DMS 273 treated with DMSO at 0.1 percent for 48 hours (cell line): ENCODE measurements at places on chromosomes 12 and 14.

DNA sequence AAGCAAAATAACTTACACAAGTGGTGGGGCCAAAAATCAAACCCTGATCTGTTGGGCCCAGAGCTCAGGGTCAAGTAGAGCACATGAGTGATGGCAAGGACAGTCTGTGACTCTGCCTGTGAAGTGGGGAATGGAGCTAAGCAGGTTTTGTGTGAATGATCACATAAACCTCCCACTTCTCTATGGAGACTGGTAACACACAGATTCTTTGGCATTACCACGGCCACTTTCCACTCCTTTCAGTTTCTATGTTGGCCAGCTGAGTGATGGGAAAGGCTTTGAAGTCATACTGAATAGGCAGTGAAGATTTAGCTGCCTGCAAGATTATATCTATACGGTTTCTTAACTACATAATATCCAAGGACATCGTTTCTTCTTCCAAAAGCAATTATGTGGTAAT lies 97.9 kb downstream of the ARMH4 start:
- no peak for DNase-seq

DNA sequence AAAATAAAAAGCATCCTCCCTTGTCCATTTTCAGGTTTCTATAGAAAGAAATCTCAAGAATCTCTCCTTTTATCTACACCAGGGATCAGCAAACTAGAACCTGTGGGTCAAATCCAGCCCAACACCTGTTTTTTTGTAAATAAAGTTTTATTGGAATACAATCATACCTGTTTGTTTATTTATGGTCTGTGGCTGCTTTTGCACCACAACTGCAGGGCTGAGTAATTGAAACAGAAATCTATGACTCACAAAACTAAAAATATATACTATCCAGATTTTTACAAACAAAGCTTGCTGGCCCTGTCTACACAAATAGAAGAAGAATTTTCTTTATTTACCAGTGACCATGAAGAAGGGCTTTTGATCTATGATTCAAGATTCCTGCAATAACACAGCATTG lies 95.1 kb upstream of the COCH start:
- no peak for DNase-seq

GRCh38 chr12:114744691-114745090 lies 60.7 kb upstream of the TBX3 start:
- no peak for DNase-seq

DNA sequence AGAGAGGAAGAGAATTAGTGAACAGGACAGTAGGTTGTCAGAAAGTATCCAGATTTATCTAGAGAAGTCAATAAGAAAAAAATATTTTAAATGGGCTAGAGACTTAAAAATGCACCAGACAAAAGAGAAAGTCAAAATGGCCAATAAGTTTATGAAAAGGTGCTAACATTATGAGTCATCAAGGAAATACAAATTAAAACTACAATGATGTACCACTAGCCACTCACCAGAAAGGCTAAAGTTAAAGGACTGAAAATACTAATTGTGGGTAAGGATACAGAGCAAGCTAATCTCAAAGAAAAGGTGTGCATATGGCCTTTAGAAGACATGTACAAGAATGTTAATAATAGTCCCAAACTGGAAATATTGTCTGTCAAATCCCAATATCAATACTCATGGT lies 37.7 kb downstream of the C12orf50 start:
- DNase-seq = no peak

DNA sequence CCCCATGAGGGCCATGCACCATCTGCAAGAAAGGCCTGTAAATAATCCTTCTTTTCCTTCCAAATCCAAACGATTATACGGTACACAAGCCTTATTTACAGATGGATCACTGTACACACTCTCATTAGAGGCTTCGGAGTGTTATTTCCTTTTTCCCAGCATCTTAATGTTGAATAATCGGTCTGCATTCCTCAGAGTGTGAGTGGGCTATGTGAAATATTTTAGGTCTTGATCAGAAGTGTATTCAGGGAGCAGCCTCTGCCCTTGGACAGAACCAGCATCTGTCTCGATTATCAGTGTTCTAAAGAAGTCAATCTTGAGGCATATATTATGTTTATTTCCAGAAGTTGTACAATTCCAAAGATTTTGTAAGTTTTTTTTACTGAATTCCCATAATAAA lies 340.6 kb downstream of the SEC23A start:
- no peak for DNase-seq

DNA sequence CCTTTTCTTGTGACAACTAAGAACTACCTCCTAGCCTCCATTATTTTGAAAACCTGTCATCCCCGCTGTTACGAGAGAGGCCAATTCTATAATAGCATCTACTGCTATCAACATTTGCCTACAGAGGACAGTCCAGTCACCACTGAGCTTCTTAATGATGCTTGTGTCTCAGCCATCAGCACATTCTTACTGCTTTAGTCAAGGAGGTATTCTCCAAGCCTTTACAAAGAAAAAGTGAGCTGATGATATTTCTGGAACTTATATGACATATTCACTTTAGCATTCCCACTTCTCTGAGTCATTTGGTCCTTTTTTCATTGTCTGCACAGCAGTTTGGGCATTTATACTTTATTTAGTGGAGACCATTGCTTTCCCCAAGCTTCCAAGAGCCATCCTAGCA lies 497.7 kb upstream of the RPL10L start:
- DNase-seq = no peak

DNA sequence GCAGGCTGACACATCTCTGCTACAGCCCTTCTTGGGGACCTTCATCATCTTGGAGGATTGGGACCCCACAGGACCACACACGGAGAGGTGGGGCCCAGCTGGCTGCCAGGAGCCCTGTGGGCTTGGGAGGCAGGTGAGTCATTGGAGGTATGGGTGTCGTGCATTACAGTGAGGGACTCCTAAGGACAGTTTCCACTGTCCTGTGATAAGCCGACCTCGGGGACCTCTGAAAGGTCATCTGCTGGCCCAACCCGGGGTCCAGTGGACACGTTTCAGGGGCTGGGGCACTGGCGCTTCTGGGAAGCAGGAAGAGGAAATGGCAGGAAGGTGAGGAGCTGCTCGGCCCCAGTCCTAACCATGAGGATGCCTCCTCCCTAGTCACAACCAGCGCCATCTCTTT lies 238.0 kb downstream of the BCL11B start:
- no peak for DNase-seq

GRCh38 chr12:80041692-80042091 lies 57.6 kb upstream of the OTOGL start:
- no peak for DNase-seq

DNA sequence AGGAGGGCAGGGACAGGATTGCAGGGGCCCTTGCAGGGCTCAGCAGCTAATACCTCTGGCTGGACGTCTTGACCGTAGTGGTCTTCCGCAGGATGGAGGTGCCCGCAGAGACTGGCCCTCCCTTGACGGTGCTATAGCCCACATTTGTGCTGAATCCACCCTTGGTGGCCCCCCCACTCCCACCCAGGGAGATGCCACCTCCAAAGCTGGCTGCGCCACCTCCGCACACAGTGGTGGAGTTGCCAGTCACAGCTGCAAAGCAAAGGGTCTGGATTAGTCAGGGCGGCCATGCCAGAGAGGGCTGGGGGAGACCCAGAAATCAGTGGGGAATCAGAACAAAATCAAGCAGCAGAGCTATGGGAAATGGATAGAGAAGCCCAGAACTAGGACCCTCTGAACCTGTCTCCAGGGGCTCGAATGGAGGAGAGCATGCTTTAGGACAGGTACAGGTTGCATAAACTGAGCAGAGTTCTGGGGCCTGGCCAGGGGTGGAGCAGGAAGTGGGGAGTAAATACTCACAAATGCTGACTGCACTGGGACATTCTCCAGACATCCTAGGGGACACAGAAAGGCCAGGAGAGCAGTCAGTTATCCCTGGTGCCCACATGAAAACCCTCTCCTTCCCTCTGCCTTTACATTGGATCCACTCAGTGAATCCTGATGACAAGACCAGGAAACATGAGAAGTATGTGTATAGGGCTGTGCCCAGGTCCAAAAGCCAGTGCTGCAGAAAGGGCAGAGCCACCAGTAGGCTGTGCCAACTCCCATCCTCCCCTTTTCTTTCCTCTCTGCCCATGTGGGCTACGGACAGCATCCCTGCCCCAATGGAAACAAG lies 8.1 kb upstream of the KRT4 start:
- no peak for DNase-seq

DNA sequence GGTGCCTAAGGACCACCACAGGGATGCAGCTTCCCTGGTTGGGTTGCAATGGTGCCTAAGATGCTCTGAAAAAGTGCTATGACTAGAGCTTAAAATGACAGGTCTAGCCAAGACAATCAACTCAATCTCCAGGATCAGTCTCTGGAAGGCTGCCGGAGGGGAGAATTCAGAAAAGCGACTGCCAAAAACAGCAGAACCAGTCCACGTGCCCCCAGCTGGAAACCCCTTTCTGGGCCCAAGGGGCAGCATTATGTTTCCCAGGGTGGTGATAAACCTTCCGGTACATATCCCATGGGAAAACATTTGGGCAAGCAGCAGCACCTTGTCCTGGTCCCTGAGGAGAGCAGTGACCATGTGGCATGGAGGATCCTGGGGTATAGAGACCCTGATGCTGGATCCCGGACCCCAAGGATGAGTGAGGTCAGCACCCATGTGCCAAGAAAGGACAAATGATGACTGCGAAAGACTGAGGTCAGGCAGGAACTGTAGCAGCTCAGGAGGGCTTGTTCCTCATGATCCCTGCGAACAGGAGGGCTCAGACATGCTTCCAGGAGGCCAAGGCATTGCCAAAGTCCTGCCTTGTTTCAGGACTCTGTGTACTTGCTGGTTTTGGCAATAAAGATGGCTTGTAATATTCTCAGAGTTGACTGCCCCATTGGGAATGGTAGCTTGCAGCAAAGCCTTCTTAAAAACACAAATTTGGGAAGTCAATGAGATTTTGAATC lies 49.9 kb upstream of the LTBP2 start:
- DNase-seq = no peak

DNA sequence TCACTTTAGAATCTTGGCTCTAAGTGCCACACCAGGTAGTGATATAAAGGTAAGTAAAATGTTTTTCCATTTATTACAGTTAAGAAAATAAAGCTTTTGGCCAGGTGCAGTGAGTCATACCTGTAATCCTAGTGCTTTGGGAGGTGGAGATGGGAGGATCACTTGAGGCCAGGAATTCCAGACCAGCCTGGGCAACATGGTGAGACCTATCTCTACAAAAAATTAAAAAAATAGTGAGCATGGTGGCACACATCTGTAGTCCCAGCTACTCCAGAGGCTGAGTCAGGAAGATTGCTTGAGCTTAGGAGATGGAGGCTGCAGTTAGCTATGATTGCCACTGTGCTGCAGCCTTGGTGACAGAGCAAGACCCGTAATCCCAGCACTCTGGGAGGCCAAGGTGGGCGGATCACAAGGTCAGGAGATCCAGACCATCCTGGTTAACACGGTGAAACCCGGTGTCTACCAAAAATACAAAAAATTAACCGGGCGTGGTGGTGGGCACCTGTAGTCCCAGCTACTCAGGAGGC lies 5.0 kb downstream of the FANCM start:
- DNase-seq = no peak

DNA sequence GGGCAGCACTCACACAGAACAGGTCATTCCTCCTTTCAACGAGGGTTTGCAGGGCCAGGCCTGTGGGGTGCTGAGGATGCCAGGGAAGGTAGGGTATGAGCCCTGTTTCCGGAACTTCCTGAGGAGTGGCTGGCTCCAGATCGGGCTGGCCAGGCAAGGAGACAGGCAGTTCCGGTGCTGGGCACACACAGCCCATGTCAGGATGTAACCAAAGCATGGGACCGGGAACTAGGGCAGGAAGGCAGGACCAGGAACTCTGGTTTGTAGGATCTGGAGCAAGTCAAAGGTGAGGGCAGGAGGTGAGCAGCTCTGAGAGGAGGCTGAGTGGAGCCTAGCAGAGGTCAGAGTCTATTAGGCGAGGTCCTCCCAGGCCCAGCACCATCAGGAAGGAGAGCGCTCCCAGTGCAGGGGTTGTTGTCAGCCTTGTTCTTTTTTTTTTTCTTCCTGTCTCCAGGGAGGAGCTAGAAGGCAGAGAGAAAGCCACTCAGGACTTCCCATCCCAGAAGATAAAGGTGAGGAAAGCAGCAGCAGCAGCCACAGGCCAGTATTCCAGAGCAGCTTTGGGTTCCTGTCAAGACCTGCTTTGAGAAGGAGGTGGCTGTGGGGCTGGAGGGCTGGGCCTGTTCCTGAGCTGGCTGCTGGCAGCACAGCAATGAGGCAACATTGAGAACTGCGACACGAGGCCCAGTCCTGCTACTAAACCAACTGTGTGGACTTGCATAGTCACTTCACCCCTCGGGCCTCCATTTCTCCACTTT lies 49.0 kb upstream of the PTGR2 start:
- no peak for DNase-seq

- DNase-seq = no peak
Measured at GRCh38 chr12:104567832-104568486, 111.2 kb downstream of the CHST11 start.

GRCh38 chr12:88052686-88053085 lies 23.5 kb upstream of the C12orf50 start:
- no peak for DNase-seq

- no peak for DNase-seq
Measured at GRCh38 chr14:51087031-51087441, 7.9 kb downstream of the TRIM9 start.

DNA sequence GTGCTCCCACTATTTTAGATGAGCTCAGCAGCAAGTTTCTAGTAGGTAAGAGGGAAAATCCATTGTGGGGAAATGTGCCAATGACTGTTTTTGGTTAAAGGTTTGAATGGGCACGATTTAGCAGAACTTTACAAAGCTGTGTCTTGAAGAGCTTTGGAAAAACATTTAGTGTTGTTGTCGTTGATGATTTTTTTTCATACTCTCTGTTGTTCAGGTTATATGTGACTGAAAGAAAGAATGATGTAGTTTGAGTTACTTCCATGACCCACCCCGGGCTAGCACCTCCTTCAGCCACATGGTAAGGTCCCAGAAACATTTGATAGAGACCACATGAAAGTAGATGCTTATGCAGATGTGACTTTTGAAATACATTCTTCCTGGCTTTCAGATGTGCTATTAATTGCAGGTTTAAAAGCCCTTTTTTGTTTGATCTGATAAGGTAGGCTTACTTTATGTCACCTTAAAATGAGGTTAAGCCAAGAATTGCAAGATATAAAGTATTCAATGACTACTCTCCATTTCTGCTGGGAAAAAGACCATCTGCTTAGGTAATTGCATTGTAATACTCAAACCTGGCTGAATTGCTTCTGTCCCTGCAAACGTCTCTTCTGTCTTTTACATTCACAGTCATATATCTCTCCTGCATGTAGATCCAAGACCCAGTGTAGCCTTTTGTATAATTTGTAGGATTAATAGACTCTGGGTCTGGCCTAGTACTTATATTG lies 250.6 kb downstream of the RGS6 start:
- DNase-seq = peak; percentile 2

DNA sequence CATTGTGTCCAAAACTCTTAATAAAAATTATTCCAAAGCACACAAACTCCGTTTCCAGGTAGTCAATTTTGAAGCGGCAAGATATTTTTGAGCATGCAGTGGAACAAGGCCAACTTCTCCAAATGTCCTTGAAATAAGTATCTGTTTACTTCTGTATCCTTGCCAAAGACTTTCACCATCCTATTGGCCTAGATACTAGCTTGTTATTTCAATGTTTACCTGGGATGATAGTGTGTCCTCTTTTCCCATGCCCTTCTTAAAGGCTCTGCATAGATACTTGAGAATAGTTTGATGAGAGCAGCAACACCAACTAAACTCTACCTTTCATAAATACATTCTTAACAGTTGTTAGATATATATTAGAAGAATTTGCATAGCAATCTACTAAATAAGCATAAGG lies 160.9 kb downstream of the KCNC2 start:
- no peak for DNase-seq

- no peak for DNase-seq
Measured at GRCh38 chr12:10031321-10031720, 839 bp downstream of the CLEC9A start.
